ENCODE measurements at places on chromosomes 16 and 17.
A peak's percentile ranks its signal among the peaks of the same experiment; 100 is the strongest.

- peak; percentile 83 for DNase-seq
These were observed 16.6 kb upstream of the C16orf74 start for GRCh38 chr16:85767531-85767930.

DNA sequence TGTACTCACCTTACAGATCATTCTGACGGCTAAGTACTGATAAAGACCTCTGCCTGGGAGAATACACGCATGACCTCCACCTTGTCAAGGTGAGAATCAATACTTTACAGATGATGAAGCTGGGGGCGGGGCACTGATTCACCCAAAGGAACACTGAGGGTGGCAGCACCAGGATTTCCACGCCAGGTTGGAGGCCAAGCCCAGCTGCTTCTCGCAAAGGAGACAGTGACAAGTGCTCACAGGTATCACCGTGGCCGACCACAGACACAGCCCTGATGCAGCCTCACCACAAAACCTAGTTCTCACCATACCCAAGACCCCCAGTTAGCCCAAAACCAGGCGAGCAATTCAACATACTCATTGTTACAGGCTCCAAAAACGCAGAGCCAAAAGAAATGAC, 434.2 kb downstream of the SOX9 start:
- DNase-seq = no peak

- no peak for DNase-seq
These were observed 187.8 kb downstream of the RAB11FIP4 start for GRCh38 chr17:31579265-31579664.

DNA sequence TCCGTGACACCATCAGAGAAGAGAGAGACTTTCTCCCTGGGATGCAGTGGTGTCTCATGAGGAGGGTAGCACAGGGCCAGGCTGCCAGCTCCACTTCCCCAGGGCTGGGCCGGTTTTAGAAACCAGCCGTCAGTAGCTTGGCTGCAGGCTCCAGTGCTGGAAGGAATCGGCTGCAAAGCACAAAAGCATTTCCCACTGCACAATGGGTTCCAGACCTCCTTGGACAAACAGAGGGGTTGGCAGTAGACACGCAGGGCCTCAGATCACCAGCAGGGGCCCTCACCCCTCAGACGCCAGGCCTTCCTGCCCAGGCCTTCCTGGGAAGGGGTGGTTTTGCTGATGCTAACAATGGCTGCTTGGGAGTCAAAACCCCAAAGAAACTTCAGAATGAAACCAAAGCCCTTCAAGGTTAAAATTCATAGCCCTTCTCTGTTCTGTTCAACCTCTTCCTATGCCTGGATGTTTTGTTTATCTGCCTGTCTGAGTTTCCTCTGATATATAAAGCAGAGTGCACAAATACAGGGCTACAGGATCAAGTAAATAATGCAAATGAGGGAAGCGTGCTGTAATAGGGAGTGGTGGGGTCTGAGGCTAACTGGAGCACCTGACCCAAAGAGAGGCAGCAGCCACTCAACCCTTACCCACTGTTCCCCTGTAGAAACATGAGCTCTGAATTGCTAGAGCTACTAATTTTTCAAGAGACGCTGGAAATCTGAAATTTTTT, 26.2 kb downstream of the TEKT5 start:
- DNase-seq = peak; percentile 15

- no peak for DNase-seq
These were observed 35.8 kb upstream of the LGALS9 start for GRCh38 chr17:27595208-27595607.

DNA sequence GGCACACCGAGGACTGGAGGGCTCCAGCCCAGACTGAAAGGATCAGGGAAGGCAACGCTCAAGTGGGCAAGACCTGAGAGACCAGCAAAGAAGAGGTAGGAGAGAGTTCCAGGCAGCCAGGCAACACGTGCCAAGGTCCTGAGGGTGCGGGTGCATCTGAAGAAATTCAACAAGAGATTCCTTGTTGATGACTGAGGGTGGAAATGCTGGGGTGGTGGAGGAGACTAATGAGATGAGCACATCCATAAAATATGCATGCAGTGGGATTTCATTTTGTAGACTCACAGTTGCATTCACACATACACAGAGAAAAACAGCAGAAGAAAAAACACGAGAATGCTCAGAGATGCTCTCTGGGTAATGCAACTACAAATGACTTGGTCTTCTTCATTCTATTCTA, 154.8 kb upstream of the FOXF1 start:
- DNase-seq = peak; percentile 93

- DNase-seq = peak; percentile 9
These were observed 7.8 kb downstream of the CLCN7 start for GRCh38 chr16:1466968-1467521.

- no peak for DNase-seq
These were observed 38.4 kb downstream of the WIPI1 start for GRCh38 chr17:68418876-68419275.

DNA sequence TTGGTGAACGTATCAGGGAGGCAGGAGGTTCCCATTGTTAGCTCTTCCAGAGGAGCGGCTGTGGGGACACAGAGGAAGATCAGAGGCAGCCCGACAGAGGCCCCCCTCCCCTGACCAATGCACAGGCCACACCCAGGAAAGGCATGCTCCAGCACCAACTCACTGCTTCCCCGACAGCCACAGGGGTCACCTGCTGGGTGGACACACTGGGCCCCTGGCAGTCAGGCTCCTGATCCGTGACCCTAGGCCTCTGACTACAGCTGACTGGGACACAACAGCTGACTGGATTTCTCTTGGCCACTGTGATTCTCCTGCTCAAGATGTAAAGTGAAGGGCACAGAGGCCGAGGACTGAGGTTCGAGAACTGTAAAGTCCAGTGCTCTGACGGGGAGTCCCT, 63.5 kb downstream of the IL21R start:
- no peak for DNase-seq

DNA sequence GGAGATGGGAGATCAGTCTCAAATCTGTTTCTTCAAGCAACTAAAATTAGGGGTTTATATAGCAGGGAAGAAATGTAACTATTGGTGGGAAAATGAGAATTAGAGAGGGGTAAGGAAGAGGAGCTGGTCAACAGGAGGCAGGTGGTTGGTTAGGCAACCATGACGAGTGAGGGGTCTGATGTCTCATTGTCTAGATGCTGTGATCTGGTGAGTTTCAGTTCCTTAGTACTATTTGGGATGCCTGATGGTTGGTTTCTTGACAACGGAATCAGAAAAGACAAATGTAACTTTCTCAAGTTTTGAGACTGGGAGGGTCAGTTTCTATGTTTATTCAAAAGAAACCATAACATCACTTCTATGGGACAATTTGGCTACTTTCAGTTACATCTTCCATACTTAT, 415.3 kb upstream of the C16orf82 start:
- no peak for DNase-seq

- no peak for DNase-seq
These were observed 333.0 kb downstream of the SEC14L1 start for GRCh38 chr17:77473615-77474226.

DNA sequence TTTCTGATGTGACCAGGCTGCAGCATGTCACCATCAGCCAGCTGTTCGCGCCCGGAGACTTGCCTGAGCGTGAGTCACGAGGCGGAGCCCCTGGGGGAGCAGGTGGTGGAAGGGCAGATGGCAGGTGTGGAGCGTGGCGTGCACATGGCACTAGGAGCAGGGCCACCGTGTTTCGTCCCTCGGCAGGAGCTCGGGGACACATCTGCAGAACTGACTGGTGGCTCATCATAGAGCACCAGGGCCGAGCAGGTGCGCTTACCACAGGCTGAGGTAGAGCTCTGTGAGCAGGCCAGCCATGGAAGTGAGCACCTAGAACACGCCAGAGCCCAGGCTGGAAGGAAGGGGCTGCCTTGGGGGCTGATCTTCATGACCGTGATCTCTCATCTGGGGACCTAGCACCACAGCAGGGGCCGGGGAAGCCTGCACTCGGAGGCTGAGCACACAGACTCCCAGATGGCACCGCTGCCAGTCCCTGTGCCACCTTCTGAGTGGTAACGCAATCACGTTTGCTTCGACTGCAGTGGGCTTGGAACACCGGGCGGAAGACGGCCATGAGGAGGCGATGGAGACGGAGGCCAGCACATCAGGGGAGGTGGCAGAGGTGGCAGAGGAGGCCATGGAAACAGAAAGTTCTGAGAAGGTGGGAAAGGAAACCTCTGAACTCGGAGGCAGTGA, 61.8 kb upstream of the ENDOV start:
- no peak for DNase-seq

GRCh38 chr16:19913340-19913645, 28.6 kb upstream of the GPRC5B start:
- no peak for DNase-seq

DNA sequence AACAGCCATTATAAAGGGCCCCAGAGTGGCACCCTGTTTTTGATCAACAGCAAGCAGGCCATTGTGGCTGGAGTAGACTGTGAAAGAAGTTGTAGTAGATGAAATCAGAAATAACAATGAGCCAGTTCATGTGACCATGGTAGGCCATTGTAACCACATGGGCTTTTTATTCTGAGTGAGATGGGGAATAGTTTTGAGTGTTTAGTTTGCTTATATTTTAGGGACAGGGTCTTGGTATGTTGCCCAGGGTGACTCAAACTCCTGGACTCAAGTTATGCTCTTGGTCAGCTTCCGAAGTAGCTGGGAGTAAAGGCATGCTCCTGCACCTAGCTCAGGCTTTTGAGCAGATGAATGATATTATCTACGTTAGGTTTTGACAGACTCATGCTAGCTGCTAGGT, 12.0 kb downstream of the CBFB start:
- DNase-seq = peak; percentile 75

DNA sequence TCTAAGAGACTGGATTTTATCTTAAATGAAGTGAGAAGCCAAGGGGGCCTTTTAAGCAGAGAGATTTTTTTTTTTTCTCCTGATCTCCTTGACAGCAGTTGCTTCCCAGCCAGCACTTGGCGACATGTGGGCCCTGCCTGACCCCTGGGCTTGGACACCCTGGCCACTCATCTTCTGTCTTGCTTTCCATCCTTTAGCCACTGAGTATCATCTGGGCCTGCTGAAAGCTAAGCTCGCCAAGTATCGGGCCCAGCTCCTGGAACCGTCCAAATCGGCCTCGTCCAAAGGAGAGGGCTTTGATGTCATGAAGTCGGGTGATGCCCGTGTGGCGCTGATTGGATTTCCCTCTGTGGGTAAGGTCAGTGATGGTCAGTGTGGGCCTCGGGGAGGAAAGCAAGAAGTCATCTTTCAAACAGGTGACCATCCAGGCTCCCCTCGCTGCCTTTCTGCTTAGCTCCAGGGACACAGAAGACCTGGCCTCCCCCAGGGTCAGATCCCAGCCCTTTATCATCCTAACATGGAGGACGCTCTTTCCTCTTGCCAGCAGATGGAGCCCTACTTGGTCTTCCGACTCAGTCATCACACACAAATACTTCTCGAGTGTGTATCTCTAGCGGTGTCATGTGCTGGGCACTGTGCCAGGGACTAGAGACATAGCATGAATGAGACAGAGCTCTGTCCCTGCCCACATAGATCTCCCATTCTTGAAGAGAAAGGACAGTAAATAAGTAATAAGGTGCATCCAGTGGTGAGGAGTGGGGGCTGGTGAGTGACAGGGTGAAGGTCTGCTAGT, 6.1 kb downstream of the DRG2 start:
- DNase-seq = peak; percentile 91

GRCh38 chr17:17871913-17872312, 35.1 kb upstream of the SREBF1 start:
- DNase-seq = no peak

- peak; percentile 70 for DNase-seq
These were observed 38.2 kb downstream of the TK2 start for GRCh38 chr16:66511602-66512271.

- no peak for DNase-seq
These were observed 105.4 kb upstream of the TBX2 start for GRCh38 chr17:61294286-61294685.

- peak; percentile 50 for DNase-seq
These were observed 199.3 kb upstream of the CHMP6 start for GRCh38 chr17:80792373-80792781.

- DNase-seq = peak; percentile 31
These were observed 684 bp downstream of the YPEL2 start for GRCh38 chr17:59331929-59332748.

- DNase-seq = no peak
These were observed 34.9 kb downstream of the RNF213 start for GRCh38 chr17:80295559-80295958.

DNA sequence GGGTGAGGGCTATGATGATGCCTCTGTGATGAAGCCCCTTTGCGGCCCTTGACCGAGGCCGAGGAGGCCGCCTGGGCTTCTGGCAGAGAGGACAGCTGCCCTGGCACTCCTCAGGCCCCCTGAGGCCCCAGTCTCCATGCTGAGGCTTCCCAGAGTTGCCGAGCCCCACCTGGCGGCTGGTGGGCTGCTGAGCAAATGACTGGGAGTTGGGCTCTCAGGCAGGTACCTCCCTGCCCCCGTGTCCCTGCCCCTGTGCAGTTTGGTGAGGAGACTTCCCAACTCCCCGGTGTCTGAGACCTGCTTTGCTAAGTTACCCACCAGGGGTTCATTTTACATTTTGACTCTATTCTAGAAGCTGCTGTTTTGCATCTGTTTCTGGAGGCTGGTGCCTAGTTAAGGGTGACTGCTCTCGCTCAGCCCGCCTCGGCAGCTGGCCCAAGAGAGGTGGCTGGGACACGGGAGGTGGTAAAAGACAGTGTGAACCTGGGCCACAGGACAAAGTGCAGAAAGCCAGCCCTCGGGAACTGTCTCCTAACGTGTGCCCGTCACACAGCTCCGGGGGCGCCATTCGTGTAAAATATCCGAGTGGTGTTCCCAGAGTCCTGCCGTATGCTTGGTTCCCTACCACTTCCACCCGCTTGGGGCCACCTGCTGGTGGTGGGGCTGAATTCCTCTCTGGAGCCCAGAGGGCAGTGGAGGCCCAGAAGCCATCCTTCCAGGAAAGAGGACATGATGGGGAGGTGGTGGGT, 134.5 kb downstream of the RAB11FIP4 start:
- DNase-seq = no peak

GRCh38 chr16:12546918-12547607, 256.6 kb downstream of the CPPED1 start:
- peak; percentile 6 for DNase-seq

DNA sequence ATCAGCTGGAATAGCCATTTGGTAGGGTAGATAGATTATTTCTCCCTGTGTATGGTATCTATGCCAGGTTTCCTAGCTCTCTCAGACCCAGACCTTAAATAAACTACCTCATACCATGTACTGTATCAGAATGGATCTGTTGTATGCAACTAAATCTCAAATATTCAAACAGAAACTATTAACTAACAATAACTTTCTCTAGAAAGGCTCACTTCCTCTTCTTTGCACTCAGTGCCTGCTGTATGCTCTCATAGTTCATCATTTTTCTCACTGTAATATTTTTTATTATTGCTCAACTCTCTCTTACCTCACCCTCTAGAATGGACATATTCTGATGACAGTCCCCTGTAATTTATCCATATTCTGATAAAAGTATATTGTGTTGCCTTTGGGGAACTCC, 182.4 kb downstream of the TOX3 start:
- no peak for DNase-seq

DNA sequence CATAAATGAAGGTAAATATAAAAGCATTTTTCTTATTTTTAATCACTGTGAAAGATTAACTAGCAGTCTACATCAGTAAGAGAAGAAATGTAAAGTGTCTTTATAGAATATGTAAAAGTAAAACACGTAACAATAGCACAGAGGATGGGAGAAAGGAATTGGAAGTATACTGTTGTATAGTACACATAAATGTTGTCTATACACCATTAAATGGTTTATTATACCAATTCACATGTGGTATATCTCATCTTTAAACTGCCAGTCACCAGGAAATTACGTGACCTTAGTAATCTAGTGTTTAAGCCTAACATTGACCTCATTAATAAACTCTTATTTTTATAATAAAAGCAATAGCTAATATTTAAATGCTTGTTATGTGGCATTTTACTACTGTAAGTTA, 87.4 kb downstream of the USP32 start:
- DNase-seq = no peak

- DNase-seq = no peak
These were observed 18.4 kb upstream of the PDK2 start for GRCh38 chr17:50076591-50077235.

GRCh38 chr17:73748508-73748907, 104.3 kb upstream of the SDK2 start:
- no peak for DNase-seq
